ENCODE measurements at places on chromosomes 2 and 18.

DNA sequence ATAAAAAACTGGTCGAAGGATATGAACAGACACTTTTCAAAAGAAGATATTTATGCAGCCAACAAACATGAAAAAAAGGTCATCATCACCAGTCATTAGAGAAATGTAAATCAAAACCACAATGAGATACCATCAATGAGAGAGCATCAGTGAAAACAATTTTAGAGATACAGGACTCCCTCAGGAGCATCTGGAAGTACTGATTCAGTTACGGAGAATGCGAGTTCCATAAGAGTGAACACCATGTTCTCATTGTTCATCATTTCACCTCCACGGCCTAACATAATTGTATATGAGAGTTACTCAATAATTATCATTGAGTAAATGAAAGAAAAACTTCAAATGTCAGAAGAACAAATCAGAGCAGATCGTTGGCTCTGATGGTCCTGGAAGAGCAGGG lies 140.9 kb upstream of the TANK start:
- no peak for DNase-seq

- DNase-seq = no peak
These were observed 380.4 kb downstream of the TNS1 start for GRCh38 chr2:217622205-217623060.

- no peak for DNase-seq
These were observed 180.3 kb downstream of the SEPTIN10 start for GRCh38 chr2:109433486-109433885.

- DNase-seq = no peak
These were observed 34.7 kb downstream of the NPPC start for GRCh38 chr2:231891514-231891905.

DNA sequence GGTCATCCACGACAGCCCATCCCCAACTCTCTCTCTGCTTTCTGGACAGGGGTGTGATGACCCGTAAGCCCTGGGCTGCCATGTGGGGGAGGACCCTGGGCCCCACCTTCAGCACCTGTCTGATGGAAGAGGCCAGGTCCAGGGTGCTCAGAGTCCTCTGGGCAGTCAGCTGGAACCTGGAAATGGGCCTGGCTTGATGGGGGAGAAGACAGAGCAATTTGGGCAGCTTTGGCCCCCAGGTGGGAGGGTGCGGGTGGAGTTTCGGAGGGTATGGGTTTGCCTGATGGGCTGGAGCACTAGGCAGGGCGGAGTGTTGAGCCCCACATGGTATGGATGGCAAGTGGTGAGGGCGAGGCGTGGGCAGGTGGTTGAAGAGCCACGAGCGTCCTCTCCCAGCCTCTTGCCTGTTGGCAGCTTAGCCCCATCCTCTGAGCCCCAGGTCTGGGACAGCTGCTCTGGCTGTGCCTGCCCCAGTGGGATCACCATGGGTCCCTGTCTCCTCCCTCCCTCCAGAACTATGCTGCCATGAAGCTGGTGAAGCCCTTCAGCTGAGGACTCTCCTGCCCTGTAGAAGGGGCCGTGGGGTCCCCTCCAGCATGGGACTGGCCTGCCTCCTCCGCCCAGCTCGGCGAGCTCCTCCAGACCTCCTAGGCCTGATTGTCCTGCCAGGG lies 232.7 kb downstream of the DYSF start:
- no peak for DNase-seq

GRCh38 chr2:152307863-152308262 lies 27.1 kb upstream of the FMNL2 start:
- no peak for DNase-seq

- DNase-seq = no peak
These were observed 22.3 kb downstream of the IGFBP5 start for GRCh38 chr2:216673021-216673420.

GRCh38 chr18:61569176-61569892 lies 236.1 kb downstream of the CDH20 start:
- no peak for DNase-seq

DNA sequence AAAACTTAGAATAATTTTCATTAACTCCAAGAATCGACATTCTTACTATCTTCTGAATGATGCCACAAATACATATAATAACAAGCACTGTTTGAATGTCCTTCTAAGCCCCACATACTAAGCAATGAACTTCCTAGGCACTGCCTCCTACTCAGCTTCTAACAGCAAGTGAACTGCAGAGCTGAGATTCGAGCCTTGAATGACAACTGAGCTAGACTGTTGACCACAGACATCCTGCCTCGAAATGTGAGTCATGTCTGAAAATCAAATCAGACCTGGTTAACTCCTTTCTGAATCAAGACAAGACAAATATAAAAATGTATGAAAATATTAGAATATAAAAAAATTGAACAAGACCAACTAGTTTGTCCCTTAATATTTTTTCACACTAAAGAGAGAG lies 108.1 kb downstream of the MYT1L start:
- DNase-seq = no peak

GRCh38 chr2:8998418-8999101 lies 4.9 kb downstream of the MBOAT2 start:
- no peak for DNase-seq

GRCh38 chr2:25917832-25918231 lies 39.5 kb upstream of the ASXL2 start:
- no peak for DNase-seq

GRCh38 chr2:11787991-11788390 lies 41.6 kb downstream of the LPIN1 start:
- no peak for DNase-seq

GRCh38 chr2:48812416-48812815 lies 56.9 kb upstream of the LHCGR start:
- DNase-seq = no peak

- no peak for DNase-seq
These were observed 112.6 kb downstream of the COPS8 start for GRCh38 chr2:237198164-237198855.

DNA sequence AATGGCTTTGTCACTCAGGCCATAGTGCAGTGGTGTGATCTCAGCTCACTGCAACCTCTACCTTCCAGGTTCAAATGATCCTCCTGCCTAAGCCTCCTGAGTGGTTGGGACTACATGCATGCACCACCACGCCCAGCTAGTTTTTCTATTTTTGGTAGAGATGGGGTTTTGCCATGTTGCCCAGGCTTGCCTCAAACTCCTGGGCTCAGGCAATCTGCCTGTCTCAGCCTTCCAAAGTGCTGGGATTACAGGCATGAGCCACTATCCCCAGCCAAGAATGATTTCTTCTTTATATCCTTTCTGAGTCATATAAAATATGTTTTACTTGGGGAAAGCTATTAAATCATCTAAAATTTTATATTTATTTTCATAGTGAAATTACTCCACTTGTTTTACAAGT lies 61.3 kb downstream of the CYBRD1 start:
- no peak for DNase-seq

All from activated CD4-positive, alpha-beta T cell treated with anti-CD3 and anti-CD28 coated beads, Interleukin-2, amount 10 ng/mL, durations not matched to agents 7 days and 5 days (primary cell).